ENCODE measurements at places on chromosomes 5 and 9.

- no peak for DNase-seq
Measured at GRCh38 chr5:174381241-174381640, 335.7 kb downstream of the NSG2 start.

- no peak for DNase-seq
Measured at GRCh38 chr9:5449521-5450358, 602 bp upstream of the CD274 start.

- DNase-seq = no peak
Measured at GRCh38 chr5:142900927-142901326, 130.8 kb downstream of the ARHGAP26 start.

- DNase-seq = no peak
Measured at GRCh38 chr9:131954299-131954698, 125.4 kb downstream of the MED27 start.

DNA sequence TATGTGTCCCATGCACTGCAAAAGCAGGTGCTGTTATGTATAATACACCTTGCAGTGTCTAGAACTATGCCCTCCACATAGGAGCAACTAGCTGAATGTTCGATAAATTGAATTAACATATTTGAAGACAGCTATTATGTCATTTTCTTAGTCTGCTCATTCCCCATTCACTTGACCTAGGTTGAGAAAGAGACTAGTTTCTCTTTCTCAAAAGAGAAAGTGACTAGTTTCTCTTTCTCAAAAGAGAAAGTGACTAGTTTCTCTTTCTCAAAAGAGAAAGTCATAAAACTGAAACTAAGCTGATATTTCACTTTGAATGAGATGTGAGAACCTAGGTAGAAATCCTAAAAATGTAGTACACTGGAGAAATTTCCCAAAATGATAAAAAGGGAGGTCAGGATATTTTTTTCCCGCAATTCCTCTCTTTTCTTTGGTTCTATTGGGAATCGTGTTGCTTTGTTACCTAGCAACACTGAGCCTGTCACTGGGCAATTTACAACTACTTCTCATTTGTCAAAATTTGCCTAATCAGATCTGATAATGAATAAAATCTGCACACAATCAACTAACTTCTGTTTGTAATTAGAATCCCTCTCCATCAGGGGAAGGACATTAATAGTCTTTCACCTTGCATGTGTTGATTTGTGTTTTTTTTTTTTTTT, 132.0 kb upstream of the GRIA1 start:
- DNase-seq = no peak

- DNase-seq = no peak
Measured at GRCh38 chr9:97903177-97903576, 19.1 kb downstream of the TRMO start.

- DNase-seq = no peak
Measured at GRCh38 chr5:68169903-68170302, 45.7 kb upstream of the PIK3R1 start.

- DNase-seq = no peak
Measured at GRCh38 chr9:134422301-134423090, 96.2 kb downstream of the RXRA start.

- no peak for DNase-seq
Measured at GRCh38 chr5:147336876-147337275, 102.0 kb downstream of the STK32A start.

- no peak for DNase-seq
Measured at GRCh38 chr9:88737876-88738275, 202.9 kb downstream of the NXNL2 start.

DNA sequence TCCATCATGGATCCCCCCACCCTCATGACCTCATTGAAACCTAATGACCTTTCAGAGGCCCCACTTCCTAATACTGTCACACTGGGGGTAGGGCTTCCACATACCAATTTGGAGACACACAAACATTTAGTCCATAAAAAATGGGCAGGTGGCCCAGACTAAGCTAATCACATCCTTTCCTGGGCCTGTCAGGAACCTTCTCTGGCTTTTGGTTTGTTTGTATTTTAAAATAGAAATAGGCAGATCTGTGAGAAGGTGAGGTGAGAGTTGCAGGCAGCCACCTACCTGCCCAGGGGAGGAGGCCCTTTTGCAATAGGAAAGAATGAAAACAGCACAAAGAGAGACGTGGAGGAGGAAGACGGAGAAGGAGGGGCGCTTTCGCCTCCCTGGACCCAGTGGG, 90.2 kb upstream of the BOD1 start:
- no peak for DNase-seq

Data from posterior cingulate gyrus (tissue), 11 donors.